ENCODE measurements at places on chromosomes 7 and 10.
A peak's percentile ranks its signal among the peaks of the same experiment; 100 is the strongest.

DNA sequence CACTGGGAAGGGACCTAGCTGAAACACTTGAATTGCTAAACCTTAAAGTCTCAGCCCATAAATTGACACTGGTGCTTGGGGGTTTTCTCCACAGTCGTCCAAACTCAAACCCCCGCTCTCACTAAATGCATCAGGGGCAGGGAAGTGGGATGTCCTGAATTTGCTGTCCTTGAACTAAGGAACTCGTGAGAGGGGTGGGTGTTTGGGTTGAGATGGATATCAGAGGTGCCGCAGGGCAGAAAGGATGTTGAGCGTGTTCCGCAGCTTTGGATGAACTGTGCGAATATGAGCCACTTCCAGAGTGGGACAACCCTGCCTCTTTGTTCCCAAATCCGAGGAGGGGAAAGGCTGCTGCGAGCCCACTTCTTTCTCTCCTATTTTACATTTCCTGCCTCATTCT is 90.3 kb upstream of the LYZL2 start:
- no peak for DNase-seq

GRCh38 chr7:135662123-135662372 is 266 bp upstream of the STMP1 start:
- DNase-seq = no peak

GRCh38 chr7:13827716-13828115 is 161.8 kb downstream of the ETV1 start:
- no peak for DNase-seq

DNA sequence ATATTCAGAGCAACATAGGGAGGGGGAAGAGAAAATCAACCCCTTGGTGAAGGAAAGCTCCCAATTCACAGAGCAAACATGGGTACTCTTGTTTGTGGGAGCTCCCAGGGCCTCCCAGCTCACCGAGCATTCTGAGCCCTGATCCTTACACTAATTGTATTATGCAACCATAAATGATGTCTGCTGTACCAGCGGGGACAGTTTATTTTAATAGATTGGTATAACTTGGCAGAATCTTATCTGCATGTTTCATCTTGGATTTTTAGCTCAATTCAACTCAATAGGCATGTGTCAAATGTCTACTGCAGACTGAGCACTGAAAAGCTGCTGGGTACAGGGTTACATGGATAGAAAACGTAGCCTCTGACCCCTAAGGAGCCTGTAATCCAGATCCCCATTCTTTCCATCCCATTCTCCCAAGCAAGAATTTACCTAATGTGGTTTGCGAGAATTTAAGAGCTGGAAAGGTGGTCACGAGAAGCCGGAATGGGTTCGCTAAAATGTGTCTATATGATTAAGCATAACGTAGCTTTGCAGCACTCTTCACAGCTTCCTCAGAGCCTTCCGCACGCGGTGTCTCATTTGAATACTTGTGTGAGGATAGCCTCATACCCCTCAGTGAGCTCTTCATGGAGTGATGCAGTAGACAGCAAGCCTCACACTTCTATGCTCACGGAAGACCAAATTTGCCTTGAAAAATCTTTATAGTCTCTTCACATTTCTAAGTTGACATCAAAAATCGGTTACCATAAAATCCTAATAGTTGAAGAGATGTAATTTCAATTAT is 18.3 kb downstream of the EGFR start:
- no peak for DNase-seq

- no peak for DNase-seq
Observed at GRCh38 chr7:35253710-35254495, at the start of gene TBX20. Gene TBX20 (minus strand): TSS chr7:35254100. CDS start chr7:35253620, 480 bp downstream.

- no peak for DNase-seq
Observed at GRCh38 chr7:139989366-139990141, 73.2 kb downstream of the PARP12 start.

- DNase-seq = no peak
Observed at GRCh38 chr10:103550229-103550628, 56.7 kb downstream of the NEURL1 start.

DNA sequence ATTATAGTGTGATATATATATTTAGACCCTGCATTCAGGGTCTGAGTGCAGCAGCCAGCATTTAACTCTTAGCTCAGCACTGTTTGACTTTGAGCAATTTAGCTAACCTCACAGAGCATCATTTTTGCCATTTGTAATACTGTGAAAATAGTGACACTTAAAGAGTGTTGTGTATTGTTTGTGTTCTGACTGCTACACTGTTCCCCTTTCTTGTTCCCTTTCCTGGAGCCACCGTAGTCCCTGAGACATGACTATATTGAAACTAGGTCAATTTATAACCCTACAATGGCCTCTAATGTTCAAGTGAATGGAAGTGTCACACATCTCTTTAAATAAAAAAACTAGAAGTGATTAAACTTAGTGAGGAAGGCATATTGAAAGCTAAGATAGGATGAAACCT is 20.3 kb upstream of the CD36 start:
- peak; percentile 11 for DNase-seq

DNA sequence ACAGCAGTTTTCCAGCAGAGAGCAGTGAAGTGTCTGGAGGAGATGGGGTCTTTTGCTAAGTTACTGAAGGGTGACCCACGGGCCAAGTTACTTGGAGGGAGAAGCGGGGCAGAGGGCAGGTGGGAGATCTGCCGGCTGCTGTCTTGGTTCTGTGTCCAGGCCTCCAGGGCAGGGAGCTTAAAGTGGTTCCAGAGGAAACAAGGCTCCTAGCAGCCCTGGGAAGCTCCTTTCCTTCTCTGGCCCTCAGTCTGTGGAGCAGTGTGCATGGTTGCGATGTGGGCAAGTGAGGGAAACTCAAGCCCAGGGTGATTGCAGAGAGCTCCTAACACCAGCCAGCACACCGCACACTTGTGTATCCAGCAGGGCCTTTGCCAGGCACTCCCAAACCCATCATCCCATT is 6.3 kb downstream of the GHRHR start:
- DNase-seq = no peak

DNA sequence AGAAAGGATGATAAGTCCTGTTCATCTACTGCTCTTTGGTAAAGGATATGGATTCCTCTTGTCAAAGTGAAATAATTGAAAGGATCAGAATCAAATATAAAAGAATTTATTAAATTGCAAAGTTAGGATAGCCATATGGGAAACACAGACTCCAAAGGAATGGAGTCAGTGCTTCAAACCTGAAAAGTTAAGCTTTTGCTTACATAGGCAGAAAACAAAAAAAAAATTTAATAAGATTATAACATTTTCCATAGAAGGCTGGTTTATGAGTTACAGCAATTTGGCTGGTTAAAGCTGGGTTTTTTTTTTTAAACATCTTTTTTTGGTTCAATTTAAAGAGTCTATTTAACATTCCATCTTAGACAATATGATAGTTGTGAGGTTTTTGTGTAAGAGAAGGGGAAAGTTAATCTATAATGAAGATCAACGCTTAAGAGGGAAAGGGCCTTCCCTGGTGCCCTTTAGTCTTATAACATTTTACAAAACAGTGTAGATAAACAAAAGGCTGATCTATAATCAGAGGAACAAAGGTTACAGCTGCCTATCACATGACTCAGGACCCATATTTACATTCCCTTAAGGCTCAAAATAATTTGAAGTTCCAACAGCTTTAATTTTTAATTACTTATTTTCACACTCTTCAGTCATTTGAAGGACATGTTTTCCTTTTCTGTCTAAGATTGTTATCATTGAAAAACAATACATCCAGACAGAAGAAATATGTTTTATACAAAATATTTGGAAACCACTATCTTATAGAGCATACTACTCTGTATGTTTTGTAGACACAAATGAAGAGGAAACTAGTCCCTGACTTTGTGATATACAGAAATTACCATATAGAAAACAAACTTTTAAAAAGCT is 234.3 kb upstream of the MBL2 start:
- DNase-seq = no peak

DNA sequence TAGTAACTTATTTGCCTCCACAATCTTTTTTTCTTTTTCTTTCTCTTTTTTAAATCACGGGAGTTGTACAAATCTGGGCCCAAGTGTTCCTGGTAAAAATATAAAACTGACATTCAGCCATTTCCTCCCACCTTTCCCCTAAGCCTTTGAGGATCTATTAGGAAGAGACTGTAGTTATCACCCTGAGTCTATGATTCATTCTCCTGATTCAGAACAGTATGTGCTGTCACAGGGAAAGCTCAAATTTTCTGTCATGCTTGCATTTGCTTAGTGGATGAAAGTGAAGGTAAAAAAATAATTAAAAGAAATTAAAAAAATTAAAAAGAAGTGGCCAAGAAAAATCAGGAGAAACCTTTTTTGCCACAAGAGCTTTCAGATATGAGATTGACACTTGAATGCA is 71.7 kb downstream of the KIF20B start:
- DNase-seq = no peak

- no peak for DNase-seq
Observed at GRCh38 chr10:131744346-131744745, 156.5 kb upstream of the PPP2R2D start.

DNA sequence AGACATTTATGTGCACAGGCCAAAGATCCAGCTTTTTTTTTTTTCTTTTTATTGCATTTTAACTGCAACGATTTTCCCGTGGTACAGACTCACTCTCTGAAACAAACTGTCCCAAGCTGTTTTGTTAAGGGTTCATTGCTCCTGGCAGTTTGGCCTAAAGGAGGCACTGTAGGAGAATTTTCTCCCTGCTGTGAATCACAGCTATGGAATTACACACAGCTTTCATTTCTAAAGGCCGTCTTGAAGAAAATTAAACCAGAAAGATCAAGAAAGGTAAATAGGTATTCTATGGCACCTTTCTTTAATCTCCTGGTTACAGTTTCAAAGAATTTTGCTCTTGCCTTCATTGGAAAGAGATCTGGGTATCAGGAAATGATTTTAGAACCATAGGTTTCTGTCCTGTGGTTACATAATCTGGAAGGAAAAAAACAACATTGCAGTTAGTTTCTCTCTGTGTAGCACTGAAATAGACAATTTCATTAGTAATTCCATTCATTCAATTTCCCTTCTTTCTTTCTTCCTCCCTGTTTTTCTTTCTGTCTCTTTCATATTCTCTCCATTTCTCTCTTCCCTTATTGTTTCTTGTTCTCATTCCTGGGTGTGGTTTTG is 51.2 kb downstream of the PDK4 start:
- DNase-seq = no peak

GRCh38 chr7:148884049-148884298 is at the start of gene EZH2:
Gene EZH2 (minus strand): TSS chr7:148884291. CDS start chr7:148847298, 36,993 bp downstream.
- DNase-seq = no peak

DNA sequence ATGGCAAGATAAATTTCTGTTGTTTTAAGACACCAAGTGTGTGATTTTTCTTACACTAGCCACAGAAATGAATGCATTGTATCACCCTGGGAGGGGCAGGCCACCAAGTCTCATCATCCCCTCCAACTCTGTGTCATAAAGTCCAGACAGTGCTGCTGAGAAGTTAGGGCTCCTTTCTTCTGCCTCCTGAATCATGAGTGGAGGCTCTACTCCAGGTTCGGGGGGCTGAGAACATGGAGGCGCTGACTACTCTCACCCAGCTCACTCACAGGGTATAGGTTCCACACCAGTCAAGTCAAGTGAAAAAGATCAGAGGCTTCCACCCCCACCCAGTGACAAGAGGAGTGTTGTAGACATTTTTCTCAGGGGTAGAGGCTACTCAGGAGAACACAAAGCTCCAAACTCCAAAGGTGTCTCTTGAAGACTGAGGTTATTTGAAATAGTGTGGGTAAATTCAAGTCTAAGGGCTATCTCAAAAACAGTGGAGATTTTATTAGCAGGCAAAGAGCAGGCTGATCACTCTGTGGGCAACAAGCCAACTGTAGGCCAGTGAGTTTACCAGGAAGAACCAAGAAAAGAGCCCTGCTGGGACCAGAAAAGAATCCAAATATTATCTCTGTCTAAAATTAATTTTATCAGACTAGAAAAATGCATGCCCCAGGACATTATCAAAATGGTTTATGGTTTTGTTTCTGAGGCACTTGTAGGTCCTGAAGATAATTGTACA is 118.6 kb upstream of the RET start:
- DNase-seq = no peak

DNA sequence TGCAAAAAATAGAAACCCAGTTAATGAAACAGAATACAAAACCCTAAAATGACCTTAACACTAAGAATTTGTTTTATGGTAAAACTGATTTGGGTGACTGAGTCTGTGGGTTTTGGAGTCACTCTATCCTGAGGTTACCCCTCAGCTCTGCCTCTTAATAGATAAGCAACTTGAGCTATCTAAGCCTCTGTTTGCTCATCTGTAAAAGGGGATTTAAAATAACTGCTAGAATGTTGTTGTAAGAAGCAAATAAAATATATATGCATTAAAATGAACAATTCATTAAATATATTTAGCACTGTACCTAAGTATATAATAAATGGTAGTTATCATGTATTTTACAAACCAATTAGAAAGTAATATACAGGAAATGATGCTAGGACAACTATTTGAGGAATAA is 115.4 kb downstream of the CABCOCO1 start:
- DNase-seq = no peak

DNA sequence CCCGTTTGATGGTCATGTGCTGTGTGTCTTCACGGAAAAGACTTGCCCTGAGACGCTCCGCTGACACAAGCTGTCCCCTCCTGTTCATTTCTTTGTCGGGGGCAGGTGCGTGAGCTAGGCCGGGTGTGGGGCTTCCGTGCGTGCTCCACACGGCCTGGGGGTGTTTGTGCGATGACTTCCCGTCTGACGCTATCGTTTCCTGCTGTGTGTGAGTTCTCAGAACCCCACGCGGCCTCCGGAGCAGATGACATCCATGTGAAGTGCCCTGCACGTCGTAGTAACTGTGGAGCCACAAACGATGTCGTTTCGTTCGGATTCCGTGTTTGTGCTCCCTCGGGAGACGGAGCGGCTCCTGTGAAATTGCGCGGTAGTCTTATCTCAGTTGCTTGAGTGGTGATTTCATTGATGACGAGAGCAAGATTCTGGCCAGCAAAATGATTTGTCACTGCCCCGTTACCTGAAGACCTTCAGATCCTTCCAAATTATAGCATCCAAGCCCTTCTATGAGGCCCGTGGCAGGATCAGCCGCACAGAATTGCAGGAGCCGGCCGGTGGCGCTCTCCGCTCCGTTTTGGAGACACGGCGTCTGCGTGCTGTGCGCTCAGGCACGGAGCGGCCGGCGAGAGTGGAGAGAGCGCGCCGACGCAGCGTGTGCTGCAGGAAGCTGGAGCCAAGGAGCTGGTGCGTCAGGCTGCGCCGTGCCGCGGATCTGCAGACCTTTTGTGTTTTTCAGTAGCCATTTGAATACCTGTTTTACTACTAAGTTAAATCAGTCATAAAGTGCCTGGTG is 94.9 kb downstream of the NKX6-2 start:
- no peak for DNase-seq

DNA sequence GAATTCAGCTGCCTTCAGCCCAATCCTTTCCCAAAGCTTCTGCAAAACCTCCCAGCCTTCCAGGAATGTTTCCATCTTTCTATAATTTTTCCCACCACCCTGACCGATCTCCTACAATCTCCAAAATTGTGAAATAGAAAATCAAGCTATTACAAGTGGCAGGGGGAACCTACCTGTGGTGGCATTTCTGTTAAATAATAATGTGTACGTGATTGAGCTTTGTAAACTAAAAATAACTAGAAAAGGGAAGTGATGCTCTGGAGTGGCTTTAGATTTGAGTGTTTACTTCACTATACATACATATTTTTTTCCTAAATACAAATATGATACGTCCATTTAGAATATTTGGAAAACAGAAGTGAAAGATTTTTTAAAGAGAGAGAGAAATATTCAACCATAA is 593.6 kb downstream of the GRM8 start:
- peak; percentile 69 for DNase-seq
